ENCODE measurements at places on chromosomes 3 and 15. TPM values are rescaled to one million over a fixed set of nuclear protein-coding genes. Genes with fewer than 3 reads are reported as not detected.

DNA sequence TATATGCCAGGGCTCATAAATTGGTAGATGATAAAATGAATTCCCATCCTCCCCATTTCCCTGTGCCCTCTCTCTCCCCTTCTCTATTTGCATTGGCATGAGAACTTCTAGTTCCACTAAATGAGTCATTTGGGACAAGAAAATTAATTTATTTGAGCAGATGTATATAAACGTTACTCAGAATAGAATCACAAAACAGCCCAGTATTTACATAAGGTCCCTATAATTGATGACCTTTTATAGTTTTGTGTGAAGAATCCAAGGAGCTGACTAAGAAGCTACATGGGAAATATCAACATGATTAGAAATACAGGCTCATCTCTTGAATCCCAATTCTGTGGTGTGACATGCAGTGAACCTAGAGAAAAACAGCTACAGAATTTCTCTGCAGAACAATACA, 617.7 kb upstream of the NR2F2 start:
- no peak for DNase-seq

DNA sequence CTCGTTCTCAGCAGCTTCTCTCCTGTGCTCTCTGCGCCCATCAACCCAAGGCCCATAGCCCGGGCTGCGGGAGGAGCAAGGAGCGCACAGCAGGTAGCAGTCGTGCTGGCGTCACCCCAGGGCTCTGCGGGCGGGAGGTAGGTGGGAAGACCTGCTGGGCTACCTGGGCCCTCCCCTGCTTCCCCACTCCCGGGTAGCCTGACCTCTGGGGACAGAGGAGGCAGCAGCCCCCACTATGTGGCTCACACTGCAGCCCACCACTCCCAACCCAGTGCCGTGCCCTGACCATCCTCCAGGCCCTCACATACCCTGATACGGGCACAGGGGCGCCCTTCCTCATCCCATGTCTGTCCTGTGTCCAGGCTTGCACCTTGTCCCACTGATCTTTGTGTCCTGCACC, 171.0 kb downstream of the NSMCE3 start:
- no peak for DNase-seq

GRCh38 chr3:186909078-186909853, 21.1 kb upstream of the ST6GAL1 start:
- DNase-seq = no peak

DNA sequence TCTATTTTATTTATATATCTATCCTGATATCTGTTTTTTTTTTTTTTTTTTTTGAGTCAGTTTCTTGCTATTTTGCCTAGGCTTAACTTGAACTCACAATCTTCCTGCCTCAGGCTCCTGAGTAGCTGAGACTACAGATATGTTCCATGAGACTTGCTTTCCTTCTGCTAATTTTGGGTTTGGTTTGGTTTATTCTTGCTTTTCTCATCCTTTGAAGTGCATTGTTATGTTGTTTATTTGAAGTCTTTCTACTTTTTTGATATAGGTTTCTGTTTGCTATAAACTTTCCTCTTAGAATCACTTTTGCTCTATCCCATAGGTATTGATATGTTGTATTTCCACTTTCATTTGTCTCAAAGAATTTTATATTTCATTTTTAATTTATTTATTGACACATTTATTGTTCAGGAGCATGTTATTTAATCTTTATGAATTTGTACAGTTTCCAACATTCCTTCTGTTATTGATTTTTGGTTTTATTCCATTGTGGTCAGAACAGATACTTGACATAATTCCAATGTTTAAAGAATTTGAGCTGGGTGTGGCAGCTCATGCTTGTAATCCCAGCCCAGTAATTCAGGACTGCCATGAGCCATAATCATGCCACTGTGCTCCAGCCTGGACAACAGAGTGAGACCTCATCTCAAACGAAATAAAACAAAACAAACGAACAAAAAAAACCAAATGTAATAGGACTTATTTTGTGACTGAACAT, 62.3 kb upstream of the PLSCR4 start:
- no peak for DNase-seq

The ARID3B gene
- total RNA-seq = 2.4 TPM

All from right lobe of liver (tissue), 6 donors.